ENCODE measurements at places on chromosomes 7 and 10.

DNA sequence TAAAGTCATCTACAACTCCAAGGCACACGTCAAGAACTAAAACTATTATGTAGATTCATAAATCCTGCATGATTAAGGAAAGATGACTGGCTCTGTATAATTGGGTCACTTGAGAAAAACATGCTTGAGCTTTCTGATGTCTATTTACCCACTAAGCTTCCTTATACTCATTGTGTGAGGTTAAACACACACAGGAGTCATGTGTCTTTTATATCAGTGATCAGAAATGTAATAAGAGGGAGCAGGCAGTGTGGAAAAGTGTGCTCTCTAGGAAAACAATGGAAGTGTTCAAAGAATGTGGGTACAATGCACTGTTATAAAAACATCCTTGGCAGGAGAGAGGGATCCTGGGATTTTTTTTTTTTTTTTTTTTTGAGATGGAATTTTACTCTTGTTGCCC is 108.6 kb upstream of the ARID5B start:
- no peak for DNase-seq

GRCh38 chr10:50540069-50540825 is 83.5 kb downstream of the SGMS1 start:
- no peak for DNase-seq

- no peak for DNase-seq
These were observed 17.8 kb downstream of the MET start for GRCh38 chr7:116689790-116690259.

DNA sequence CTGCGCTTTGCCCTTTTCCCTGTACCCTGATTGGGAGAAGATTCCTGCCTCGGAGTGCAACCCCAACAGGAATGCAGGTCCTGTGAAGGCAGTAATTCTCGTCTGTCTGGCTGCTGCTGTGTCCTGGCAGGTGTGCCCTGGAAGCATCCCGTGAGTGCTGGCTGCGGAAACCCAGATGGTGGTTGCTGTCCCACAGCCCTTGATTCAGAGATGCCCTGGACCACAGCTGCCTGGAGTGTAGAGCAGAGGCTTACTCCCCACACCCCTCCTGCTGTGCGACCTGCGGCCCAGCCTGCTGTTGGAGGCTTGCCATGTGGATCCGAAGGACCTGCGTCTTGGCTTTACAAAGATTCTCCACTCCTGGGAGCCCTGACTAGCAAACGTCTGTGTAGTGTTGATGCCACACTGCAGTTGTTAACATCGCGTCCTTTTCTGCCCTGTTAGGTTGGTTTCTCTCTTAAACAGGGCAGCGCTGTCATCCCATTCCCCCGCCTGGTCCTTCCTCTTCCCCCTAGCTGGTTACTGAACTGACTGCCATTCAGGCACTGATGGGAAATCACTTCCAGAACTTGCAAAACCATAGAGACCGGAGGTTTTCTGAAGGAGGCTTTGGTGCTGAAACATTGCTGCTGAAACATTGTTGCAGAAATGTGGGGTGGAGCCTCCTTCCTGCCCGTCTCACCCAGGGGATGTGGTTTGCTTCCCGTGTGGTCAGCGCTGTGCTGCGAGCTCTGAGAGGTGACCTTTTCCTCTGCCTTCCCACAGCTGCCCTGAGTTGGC is 53.3 kb downstream of the DNAJB6 start:
- no peak for DNase-seq

DNA sequence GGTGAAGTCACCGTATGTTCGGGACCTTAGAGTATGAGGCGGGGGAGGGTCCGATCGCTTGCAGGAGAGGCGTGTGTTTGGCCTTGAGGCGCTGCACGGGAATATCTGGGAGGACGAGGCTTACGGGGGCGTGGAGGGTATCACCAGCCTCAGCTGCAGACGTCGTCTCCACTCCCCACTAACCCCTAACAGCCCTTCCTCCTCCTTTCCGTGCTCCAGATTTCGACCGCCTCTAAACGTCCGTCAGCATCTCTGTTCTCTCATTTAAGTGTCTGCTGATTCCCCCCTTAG is 23.5 kb upstream of the ZNF12 start:
- DNase-seq: no peak

DNA sequence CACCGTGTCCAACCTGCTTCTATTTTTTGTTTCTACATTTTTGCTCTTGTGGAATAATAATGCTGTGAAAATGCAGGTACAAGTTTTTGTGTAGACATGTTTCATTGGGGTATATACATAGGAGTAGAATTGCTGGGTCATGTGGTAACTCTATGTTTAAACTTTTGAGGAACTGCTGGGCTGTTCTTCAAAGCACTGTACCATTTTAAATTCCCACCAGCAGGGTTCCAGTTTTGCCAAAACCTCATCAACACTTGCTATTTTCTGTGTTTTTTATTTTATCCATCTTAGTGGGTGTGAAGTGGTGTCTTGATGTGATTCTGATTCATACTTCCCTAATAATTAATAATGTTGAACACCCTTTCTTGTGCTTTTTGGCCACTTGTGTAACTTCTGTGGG is 138.6 kb downstream of the RGS10 start:
- no peak for DNase-seq

- no peak for DNase-seq
These were observed 299.0 kb downstream of the MALRD1 start for GRCh38 chr10:19347621-19348020.

DNA sequence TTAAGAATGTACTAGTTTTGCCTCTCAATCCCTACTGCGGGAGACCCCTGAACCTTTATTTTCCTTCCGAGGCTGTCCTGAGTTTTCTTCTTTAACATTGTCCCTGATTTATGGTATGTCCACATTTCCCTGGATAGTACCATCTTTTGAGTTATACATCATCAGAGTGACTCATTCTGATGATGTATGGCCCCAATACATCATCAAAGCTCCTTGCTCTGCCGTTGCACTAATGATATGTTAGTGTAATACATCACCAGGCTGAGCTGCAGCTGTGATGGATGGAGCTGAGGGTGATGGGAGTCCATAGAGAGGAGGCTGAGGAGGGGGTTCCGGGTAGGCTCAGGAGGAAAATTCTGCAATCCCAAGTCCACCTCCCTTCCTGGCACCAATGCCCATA is 986.5 kb downstream of the KCNMA1 start:
- DNase-seq: no peak

- no peak for DNase-seq
These were observed 67.9 kb upstream of the ANTXRL start for GRCh38 chr10:46218921-46219320.

GRCh38 chr7:157347217-157347904 is 10.6 kb downstream of the DNAJB6 start:
- DNase-seq: peak; percentile 56

GRCh38 chr10:2121929-2122328 is 384.6 kb upstream of the ADARB2 start:
- no peak for DNase-seq

- no peak for DNase-seq
These were observed 158.9 kb upstream of the ASAH2 start for GRCh38 chr10:50410066-50410811.

GRCh38 chr10:75528392-75528791 is 97.0 kb downstream of the LRMDA start:
- DNase-seq: no peak

- peak; percentile 81 for DNase-seq
These were observed 108.4 kb upstream of the ZMIZ1 start for GRCh38 chr10:78960316-78960800.

- DNase-seq: no peak
These were observed 323.4 kb downstream of the GRID1 start for GRCh38 chr10:86043236-86043635.

GRCh38 chr10:18450298-18450697 is 201.1 kb downstream of the NSUN6 start:
- no peak for DNase-seq

- DNase-seq: no peak
These were observed 111.8 kb upstream of the GPR141 start for GRCh38 chr7:37571806-37572205.

DNA sequence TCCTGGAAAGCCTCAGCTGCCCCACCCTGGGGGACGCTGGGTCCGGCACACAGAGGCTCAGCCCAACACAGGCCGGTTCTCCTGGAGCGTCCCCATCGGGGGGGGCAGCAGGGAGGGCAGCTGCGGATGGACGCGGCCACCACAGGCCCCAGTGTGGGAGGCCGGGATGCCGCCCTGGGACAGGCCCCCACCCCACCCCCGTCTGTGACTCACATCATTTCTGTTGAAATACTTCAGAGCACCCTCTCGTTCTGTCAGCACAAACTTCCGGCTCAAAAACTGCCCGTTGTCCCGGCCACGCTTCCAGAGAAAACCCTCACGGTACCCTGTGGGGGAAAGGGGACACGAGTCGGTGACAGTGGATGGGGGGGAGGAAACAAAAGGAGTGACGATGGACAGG is 28.5 kb downstream of the GET4 start:
- DNase-seq: no peak

GRCh38 chr10:102670871-102671434 is 26.7 kb downstream of the TRIM8 start:
- DNase-seq: no peak

GRCh38 chr7:107355616-107356015 is 114.2 kb upstream of the GPR22 start:
- peak; percentile 27 for DNase-seq

DNA sequence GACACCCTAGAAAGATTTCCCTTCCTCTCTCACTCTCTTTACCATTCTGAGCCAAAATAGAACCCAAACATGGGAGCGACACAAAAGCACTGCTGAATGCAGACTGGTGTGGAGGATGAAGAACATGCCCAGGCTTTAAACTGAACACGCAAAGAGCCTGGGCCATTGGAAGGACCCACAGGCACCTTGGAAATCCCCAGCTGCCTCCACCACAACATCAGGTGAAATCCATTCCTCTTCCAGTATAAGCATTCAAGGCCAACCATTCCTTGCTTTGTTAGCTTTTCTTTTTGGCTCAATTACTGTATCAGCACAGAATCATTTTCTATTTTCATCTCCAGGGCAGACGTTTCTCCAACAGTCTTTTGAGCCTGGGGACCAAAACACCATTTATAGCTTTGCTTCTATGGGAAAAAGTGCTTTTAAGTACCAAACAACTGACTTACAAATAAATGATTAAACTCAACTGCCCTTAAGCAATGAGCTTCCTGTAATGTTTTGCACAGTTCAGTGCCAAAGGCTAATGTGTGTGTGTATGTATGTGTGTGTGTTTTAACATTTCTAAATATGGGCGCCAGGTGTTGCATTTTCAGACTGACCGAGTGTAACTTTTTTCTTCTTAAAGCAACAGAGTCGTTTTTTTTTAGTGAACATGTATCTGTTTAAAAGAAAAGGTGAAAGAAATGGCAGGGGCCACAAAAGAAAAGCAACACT is 16.2 kb upstream of the BLNK start:
- no peak for DNase-seq

DNA sequence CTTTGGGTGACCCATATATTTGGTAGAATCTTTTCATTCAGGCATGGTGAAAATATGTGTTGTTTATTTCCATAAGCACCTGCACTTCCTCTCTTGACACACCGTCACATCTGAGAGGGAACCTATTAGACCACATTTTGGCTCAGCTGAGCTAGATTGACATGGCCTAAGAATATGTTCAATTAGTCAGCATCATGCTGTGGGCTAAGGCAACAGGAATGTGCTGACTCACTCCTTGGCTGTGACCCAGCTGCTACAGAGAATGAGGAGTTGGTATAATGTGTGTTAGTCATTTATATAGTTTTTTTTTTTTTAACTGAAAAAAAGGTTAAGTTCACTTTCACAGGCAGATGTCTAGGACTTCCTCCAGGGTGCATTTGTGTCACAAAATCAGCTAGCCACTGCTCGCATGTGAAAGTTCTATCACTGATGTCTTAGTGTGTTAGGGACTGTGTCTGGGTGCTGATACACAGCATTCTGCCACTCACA is 180.6 kb downstream of the SEMA3E start:
- peak; percentile 97 for DNase-seq

- DNase-seq: no peak
These were observed 565.9 kb upstream of the NRG3 start for GRCh38 chr10:81309041-81309552.

DNA sequence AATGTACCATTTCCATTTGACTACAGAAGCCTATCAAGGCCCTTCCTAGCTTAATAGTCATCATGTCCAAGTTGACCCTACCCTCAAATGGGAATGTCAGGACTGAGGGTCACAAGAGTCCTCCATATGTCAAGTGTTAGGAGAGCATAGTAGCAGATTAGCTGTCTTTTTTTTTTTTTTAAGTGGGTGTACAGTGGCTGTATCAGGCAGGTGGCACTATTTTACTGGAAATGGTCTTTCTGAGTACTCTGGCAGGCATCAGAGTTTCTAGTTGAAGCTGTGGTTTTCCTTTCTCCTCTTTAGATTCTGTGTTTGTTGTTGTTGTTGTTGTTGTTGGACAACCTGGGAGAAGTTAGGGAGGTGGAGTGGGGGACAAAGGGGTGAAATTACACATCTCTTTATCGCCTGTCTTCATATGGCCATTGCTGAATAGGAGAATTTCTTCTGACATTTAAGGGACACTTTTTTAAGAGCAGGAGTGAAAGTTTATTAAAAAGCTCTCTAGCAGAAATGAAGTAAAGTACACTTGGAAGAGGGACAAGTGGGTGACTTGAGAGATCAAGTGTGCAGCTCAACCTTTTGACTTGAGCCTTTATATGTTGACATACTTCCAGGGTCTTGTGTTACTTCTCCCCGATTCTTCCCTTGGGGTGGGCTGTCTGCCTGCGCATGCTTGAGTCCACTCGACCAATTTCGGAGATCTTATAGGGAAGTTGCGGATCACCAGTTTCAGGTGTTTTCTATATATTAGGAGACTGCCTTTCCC is 104.1 kb upstream of the FOXP2 start:
- no peak for DNase-seq

DNA sequence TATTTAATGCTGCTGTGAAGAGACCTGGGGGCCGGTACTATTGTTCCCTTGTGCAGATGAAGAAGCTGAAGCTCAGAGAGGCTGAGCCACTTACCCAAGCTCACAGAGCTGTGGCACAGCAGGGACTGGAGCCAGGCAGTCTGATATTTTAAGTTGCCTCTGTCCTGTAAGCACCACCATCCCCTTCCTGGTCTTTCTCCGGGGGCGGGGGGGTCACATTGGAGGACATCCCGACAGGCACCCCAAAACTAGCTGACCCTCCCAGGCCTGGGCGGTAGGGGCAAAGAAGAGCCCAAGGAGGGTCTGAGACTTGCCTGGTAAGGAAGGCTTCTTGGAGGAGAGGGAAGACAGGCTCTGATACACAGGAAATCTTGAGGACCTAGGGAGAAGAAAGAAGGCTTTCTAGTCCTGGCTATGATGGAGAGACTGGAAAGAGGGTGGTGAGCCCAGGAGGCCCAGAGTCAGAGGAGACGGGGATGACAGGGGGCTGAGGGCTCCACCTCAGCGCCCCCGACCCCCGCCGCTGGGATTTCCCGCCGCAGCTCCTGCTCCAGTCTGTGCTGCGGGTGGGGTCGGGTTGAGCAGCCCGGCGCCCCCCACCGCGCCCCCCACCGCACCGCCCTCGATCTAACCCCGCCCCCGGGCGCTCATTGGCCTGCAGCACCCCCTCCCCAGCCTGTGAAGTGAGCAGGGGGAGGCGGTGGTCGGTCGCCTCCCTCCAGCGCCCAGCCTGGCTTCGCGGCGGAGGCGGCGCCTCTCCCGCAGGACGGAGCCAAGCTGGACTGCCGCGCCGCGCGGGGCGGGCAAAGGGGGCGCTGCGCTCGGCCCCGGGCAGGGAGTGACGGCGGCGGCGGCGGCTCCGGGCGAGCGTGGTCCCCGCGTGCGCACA is at the start of gene ADCYAP1R1:
Gene ADCYAP1R1, plus strand, starts transcription at position 711 of the 889 bp plus-strand sequence. CDS start 10,957 bp downstream, outside the sequence.
- no peak for DNase-seq

Measured in non-pigmented ciliary epithelial cell (primary cell).